ENCODE measurements at places on chromosomes 1 and 21. TPM values are rescaled to one million over a fixed set of nuclear protein-coding genes. Genes with fewer than 3 reads are reported as not detected.

DNA sequence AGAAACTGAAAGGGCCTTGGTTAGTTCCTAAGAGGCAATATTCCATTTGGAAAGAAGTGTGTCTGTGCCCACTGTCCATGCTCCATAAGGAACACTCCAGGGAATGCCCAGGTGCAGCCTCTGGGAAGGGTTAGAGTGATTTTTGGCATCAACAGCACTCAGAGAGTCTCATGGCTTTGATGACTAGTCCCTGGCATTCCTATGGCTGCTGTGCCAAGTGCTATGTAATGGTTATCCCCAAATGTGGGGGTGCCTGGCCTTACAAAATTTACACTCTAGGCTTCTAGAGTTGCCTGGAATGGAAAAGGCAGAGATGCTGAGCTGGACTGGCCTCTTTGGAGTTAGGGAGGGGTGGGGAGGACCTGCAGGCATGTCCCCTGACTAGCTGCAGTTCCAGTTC lies 75.0 kb upstream of the BCAR3 start:
- no peak for DNase-seq

DNA sequence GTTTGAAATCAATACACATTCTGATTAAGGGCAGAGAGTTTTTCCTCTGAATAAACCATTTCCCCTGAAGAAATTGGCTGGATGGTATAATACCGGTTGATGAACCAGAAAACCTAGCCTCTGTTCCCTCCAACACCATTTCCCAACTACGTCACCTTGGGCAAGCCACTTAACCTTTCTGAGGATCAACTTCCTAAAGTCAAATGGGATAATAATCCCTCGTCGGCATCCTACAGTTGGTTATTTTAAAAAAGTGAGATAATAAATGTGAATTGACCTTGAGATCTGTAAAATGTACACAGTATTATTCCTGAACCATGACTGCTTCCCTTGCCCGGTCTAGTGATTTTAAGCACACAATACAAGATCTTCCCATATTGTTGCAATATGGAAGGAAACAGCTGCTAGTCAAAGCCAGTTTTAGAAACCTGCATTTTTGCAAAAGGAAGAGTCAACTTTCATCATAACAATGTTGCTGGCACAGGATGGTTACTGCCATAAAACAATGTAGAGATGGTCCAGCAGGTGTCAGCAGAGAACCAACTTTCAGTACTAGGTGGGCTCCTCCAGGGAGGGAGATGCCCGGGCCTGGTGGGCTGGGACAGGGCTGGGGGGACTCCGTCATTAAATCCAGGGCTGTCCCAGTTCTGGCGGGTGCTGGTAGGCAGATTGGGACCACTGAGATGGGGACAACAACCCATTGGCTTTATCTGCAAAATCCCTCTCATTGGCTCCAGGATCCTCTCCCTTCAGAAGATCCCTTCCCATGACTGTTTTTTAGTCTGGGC lies 5.2 kb upstream of the HLX start:
- peak; percentile 83 for DNase-seq

NUDT4B gene
- total RNA-seq = 54.2 TPM

IL22RA1 gene
- 1.2 TPM for total RNA-seq

DNA sequence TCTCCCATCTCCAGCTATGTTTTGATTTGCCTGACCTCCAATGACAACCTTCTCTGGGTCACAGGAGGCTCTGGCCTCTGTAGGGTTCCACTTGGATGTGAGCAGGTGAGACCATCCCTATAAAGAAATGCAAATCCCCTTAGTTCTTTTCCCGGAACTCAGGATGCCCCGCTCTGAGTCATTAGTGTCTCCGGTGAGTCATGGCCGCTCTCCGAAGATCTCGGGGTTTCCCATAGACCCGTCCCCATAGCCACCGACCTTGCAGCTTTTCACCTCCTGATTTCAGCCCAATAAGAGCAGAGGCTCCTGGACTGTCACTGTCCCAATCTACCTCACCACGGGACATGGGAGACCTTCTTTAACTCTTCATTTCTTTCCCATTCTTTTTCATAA lies 98.2 kb downstream of the PGBD5 start:
- DNase-seq = no peak

NEXN gene
- 70.8 TPM for total RNA-seq

DNA sequence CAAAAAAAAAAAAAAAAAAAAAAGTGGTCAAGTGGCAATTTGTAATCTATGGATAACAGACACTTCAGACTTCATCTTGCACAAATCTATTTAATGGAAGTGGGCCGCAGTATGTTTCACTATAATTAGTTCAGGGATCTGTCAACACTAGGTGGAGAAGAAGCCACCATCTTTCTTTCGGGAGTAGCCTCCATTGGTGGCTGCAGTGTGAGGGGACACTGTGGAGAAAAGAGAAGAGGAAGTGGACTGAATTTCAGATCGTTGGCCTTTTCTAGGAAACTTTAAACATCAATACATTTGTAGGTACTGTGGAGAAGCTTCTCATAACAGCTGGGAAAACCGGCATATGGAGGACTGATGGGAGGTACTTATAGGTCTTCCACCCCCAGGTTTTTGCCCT lies 8.0 kb upstream of the ELAPOR1 start:
- DNase-seq = no peak

- DNase-seq = no peak
These were observed 27.0 kb downstream of the C2CD2 start for GRCh38 chr21:41926807-41927171.

DNA sequence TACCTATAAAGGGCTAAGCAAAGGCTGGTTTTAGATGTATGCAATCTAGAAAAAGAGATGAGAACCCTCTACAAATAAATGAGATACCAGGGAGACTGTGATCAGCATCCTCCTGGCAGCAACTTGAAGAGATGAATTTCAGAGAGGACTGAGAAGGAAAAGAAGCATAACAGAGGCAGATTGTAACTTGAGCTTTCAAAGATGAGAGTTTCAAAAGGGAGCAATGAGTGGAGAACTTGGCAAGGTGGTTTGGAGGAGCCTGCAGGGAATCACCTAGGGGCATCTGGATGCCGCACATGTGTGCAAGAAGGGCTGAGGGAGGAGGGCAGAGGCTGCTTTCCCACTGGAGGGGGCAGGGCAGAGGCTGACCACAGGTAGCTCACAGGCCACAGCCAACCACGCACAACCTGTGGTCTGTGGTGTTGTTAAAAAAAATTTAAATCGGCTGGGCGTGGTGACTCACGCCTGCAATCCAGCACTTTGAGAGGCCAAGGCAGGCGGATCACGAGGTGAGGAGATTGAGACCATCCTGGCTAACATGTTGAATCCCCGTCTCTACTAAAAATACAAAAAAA lies 50.2 kb downstream of the PCNX2 start:
- no peak for DNase-seq

- DNase-seq = peak; percentile 58
These were observed 470.5 kb downstream of the LTN1 start for GRCh38 chr21:28522014-28522799.

SDHC gene
- total RNA-seq = 41.9 TPM

DNA sequence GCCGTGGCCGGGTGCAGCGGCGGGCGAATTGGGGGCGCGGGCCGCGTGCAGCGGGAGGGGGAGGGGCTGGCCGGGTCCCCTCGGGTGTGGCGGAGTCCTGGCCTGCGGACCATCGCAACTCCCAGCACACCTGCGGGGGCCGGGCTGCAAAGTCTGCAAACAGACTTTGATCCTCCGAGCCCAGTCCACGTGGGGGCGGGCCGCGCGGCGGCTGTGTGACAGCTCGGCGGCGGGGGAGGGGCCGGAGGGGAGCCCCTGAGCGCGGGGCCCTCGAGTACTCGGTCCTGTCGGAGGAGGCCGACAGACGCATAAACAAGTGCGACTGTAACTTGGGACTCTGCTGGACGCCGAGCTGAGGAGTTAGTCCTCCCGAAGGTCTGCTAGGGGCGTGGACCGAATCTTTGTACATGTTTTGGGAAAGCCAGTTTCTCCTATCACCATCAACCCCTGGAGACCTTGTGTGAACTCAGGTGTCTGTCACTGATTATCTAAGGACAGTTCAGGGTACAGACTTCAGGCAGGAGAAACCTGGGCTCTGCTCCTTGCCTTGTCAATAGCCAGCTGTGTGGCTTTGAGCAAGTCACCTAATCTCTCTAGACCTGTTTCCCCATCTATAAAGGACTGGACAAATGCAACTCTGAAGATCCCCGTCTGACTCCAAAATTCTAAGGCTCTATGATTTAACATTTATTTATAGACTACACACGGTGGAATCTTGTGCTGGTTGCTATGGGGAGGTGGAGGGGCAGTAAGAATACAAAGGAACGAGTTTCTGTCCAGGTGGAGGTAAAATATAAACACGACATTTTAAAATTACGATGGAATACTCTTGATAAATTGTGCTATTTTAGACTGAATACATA lies 710 bp upstream of the SLC30A1 start:
- peak; percentile 83 for DNase-seq

MYOCOS gene
- total RNA-seq = not detected

OR2G6 gene
- not detected for total RNA-seq

DNA sequence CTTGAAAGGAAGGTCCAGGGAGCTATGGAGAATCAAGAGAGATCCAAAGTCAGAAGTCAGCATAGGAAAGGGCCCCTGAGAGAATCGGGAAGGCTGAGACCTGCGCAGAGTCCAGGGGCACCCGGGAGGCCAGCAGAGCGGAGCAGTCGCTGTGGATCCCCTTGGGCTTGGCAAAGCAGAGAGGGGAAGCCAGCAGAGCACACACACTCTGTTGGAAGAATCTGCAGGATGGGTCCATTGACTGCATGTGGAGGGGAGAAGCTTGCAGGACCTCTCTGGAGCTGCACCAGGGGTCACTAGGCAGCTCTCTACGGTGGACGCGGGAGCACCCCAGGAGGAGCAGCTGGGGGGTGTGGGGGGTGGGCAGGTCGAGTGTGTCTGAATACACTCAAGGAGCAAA lies 6.4 kb downstream of the RIPK4 start:
- no peak for DNase-seq

GRCh38 chr1:182113879-182114626 lies 52.5 kb upstream of the ZNF648 start:
- peak; percentile 48 for DNase-seq

DNA sequence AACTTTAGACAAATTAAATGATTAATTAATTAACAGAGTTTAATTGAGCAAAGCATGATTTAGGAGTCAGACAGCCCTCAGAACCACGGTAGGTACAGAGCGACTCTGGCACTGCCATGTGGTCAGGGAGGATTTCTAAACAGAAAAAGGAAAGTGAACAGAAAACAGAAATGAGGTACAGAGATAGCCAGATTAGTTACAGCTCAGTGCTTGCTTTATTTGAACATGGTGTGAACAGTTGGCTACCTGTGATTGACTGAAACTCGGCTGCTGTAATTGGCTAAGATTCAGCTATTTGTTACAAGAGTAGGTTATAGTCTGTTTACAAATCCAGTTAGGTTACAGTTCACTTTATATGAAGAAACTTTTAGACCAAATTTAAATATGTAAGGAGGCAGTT lies 163.0 kb upstream of the TNR start:
- DNase-seq = no peak

FLG gene
- 5.9 TPM for total RNA-seq

GJA8 gene
- not detected for total RNA-seq

DNA sequence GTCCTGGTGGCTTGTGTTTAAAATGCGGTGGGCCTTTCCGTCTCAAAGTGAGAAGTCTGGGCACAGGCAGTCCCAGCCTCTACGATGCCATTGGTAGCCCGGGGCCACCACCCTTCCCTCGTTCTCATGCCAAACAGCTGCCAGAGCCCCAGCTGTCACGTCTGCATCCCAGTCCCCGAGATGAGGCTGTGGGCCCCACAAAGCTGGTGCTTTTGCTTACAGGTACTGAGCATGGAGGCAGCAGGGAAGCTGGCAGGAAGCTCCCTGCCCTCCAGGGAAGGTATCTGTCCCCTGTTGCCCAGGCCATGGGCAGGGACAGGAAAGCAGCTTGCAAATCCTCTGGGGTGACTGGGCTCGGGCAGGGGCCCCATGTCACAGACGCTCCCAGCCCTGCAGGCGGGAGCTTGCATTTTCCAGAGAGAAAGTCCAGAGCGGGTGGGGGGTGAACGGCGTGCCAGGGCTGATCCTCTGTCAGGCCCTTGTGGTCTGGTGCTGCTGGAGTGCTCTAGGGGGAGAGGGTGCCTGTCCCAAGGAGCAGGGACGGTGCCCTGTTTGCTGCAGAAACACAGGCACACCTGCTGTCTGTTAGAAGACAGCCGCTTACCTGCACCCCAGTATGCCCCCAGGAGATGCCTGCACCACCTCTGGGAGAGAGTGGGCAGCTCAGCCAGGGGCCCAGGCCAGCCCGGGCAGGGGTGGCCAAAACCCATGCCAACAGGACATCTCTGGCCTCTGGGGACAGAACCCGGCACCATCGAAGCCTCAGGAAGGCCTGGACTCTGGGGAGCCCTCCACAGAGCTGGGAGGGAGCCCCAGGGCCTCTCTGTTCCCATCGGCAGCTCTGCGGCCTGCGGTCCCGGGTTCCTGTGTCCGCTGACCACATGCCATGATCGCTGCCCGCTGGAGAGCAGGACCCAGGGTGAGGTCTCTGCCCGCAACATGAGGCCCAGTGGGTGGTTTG lies 45.9 kb downstream of the SLX9 start:
- no peak for DNase-seq

RGSL1 gene
- not detected for total RNA-seq

- no peak for DNase-seq
These were observed 101.5 kb downstream of the WDR4 start for GRCh38 chr21:42777757-42778344.

DNA sequence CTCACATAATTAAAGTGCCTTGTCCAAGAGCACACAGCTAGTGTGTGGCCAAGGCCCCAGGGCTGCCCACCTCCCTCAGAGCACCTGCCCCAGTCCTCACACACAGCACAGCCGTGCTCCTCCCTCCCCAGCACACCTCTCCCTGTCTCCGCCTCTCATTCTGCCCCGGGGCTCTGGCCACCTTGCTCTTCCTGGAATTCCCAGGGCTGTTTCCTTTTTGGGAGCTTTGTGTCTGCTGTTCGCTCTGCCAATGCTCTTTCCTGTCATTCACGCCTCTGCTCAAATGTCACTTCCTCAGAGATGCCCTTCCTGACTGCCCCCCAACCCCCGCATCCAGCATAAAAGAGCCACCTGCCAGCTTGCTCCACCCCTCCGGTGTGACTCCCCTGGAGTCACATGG lies 13.3 kb downstream of the SLC6A17 start:
- DNase-seq = no peak

- peak; percentile 20 for DNase-seq
These were observed 62.5 kb downstream of the TMCO4 start for GRCh38 chr1:19737104-19737825.

F13B gene
- total RNA-seq = not detected

DNA sequence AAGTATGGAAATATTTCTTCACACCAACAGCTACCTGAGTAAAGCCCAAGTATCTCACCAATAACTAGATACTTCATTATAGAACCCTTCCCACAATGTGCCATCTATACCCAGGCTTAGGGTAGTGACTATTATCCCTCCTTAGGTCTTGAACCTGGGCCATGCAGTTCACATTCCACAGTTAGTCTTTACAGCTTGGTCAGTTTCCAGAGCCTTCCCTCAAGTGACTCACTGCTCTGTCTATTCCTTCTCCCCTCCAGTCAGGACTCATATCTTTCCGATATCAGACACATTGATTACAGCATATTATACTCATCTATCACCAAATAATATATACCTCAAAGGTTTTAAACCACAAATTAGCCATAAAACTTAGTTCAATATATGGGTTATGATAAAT lies 23.6 kb downstream of the VAMP4 start:
- no peak for DNase-seq

Data from tongue (tissue), 3 donors.